HT1080 (cell line): ENCODE measurements at places on chromosomes 11 and 22. TPM values are rescaled to one million over a fixed set of nuclear protein-coding genes. Genes with fewer than 3 reads are reported as not detected.

- no peak for DNase-seq
Observed at GRCh38 chr11:119415966-119416365, 7.0 kb downstream of the THY1 start.

DNA sequence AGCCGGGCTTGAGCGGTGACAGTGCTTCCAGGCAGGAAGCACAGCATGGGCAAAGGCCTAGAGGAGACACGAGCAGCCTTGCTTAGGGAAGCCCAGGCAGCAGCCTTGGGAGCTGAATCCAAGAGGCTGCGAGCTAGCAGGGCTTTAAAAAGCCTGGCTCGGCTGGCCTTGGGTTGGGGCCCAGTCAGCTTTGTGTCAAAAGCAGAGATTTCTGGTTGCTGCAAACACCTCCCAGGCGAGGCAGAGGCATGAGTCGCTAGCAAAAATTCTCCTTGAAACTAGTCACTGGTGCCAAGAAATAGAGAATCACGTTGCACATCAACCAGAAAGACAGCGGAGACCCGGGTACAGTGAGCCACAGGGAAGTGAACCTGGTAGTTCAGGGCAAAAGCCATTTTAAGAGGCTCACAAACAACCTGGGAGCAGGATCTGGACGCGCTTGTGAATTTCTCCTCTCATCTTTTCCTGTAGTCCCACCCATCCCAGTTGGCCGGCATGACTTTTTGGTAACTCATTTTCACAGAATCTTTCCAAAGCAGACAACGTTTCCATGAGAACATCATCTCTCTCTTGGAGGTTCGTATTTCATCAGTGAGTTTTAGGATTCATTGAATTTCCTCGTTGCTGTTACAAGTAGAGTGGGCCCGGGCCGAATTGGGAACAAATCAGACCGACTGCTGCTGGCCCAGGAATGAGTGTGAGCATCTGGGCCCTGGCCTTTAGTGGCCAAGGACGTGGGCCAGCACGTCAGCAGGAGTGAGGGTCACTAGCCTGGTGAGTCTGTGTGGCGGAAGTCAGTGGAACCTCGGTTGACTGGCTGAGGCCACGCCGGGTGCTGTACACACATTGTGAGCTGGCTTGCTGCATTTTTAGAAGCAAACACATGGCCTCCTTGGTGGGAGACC, 16.4 kb upstream of the FGF4 start:
- DNase-seq, result peak; percentile 24

DNA sequence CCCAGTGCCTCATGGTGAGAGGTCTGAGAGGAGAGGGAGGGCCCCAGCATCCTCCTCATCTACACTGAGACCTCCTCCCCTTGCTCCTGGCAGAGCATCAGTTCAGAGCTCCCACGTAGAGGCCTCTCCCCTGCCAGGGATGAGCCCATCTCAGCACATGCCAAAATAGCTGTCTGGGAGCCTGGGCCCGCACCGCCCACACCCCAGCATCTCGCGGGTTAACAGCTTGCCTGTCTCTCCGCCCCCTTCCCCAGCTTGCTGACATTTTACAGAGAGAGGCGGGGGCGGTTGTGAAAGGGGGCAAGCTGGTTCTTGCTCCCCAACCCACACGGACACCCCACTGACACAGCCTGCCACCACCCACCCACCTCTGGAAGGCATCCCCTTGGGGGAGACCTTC, 6.4 kb downstream of the DGKZ start:
- no peak for DNase-seq

- DNase-seq, result no peak
Observed at GRCh38 chr11:68692871-68693483, 8.6 kb downstream of the GAL start.

DNA sequence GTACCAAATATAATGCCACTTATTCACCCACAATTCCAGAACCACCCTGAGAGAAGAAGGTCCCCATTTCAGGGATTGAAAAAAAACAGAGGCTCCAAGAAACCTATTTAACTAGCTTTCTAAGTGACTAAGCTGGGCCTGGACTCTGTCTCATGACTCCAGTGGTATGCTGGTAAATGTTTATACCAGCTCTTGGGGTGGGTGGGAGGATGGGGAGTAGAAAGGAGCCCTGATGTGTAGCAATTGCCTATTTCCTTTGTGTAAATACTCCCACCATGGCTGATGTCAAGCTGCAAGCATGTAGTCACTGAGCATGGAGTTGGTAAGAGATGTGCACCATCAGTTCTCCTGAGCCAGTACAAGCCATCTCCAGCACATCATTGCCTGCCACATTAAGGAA, 2.8 kb downstream of the PRG3 start:
- no peak for DNase-seq

DNA sequence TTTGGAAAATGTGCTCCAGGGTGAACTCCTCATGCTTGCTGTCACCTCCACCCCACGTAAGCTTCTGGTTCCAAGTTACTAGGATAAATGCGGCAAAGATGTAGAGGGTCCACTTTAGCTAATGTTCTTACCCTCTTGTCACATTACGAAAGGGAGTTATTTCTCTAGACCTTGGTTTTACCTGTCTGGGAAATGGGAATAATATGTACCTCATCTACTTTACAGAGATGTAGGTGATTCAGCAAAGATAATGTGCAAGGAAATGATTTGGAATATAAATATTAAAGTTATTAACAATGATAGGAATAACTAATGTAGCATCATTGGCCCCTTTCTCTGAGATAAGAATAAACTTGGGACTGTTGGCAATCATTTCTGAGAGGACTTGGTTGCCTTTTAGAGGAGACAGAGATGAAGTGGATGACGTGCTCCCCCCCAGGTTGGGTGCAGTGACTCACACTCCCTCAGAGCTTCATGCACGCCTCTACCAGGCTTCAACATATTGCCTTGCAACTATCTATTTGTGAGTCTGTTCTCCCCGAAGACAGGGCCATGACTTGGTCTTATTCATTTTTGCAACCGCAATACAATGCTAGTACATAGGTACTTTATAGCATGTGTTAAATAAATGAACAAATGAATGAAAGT, 97.1 kb downstream of the ME3 start:
- peak; percentile 68 for DNase-seq

- peak; percentile 11 for DNase-seq
Observed at GRCh38 chr22:44538051-44538450, 40.0 kb upstream of the RTL6 start.

Gene GNG3
- not detected in 2 replicates for total RNA-seq

GRCh38 chr22:46694416-46695170, 43.5 kb downstream of the CERK start:
- no peak for DNase-seq

Gene VSIG10L2
- not detected in 2 replicates for total RNA-seq

Gene JHY
- 1.7 and 2.1 TPM in 2 replicates for total RNA-seq

Gene POU2AF3
- total RNA-seq, result not detected in 2 replicates

Gene PNPLA5
- not detected in 2 replicates for total RNA-seq

DNA sequence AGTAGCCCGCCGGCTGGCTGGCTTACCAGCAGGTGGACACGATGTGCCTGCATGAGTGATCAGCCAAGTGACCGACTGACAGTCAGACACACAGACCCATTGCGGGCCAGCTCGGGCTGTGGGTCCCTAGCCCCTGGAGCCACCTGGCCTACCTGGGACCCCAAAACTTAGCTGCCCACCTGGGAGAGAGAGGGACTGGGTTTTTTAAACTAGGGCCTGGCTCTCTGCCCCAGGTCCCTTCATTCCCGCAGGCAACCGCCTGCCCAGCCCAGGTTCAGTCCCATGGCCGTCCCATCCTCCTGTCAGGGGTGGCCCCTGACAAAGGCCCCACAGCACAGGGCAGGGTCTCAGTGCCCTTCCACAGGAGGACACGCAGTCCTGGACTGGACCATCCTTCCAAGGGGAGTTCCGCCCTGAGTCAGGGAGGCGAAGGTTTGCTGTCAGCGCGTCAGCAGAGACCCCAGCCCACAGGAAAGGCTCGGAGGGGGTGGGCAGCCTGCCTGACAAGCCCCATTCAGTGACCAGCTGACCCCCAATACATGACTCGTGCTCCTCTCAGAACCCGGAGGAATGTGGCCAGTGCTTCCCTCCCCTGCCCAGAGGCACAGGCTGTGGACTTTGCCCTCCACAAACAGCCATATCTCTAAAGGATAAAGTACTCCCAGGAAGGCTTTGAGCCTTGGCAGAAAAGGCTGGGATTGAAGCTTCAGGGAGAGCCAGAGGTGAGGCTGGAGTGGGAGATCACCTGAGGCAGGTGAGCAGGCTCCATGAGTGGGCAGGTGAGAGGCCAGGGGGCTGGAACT, 8.4 kb downstream of the SLCO2B1 start:
- DNase-seq, result no peak

Gene GLYAT
- not detected in 2 replicates for total RNA-seq

DNA sequence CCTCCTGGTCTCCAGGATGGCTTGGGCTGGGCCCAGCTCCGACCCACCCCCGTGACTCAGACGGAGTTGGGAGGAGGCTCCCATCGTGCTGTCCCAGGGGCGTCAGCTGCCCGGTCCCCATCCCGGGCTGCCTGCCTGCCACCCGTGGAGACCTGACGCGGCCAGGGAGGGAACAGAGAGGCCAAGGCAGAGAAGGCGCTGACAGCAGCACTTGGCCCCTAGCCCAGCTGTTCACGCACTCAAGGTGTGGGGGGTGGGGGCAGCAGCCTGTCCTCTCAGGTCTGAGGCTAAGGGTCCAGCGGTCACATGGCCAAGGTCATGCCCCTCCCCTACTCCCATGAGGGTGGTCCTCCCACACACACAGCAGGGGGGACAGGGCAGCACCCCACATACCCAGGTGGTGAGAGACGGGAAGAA, 48.6 kb downstream of the ELFN2 start:
- peak; percentile 44 for DNase-seq

GRCh38 chr11:106854429-106854828, 163.8 kb downstream of the GUCY1A2 start:
- no peak for DNase-seq

GRCh38 chr11:34855754-34856095, 60.5 kb downstream of the APIP start:
- no peak for DNase-seq

DNA sequence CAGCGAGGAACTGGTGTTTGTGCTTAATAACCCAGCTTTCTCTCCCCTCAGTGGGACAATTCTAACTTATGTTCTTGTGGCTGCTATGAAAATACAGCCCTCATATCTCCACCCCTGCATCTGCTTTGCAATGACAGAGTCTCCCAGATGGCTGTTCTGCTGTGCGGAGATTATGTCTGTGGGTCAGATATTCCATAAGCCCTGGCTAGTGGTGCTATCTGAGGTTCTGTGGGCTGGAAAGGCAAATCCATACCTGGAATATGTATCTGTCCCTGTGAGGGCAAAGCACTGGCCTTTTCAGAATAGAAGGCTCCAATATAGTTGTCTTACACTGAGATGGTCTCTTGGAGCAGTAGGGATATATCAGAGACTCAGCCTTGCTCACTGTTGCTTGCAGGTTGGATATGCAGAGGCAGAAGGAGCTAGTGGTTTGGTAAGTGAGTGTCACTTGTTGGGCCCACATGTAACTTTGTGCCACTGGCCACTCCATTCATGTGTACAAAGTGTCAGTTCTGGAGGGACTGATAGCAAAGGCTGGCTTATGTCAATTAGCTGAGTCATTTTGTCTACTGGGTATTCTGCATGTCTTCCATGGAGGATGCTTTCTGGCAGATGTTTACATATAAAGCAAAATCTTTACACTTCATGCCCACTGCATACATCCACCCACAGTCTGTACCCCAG, 246.6 kb downstream of the FAM76B start:
- no peak for DNase-seq

DNA sequence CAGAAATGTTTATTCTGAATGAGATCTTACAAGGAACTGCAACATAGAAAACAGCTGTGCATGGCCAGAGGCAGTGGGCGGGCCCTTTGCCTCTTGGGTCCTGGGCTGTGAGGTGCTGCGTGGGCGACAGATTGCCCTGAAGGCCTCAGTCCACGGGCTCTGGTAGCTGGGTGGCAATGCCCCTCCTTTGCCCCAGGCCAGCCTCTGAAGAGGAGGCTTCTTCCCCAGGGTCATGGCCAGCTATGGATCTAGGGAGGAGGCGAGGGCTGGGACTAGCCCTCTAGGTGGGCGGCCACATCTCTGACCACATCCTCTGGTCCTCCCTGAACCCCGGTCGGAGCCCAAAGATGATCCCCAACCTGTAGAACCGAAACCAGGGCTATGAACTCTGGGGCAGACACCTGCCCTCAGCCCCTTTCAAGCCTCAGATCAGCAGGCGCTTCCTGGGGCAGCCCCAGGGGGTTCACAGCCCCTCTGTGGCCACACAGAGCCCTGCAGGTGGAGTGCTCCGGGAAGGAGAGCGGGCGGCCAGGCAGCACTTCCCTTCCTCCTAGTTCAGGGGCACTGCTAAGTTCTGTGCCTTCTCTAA, 6.6 kb upstream of the CDC42BPG start:
- no peak for DNase-seq

Gene OR52E8
- total RNA-seq, result not detected in 2 replicates

DNA sequence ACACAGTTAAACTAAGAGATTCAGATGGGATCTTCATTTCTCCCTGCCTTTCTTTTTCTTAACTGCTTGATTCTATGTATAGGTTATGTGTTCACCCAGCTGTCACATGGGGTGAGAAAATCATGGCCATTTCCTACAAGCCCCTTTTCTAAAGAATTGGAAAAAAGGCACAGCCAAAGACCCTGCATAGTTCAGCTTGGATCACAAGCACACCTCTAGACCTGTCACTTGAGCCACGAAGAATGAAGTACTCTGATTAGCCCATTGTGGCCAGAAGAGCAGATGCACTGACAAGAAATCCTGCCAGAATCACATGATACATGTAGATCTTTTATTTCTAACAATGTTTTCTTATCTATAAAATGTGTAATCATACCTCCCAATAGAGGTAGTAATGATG, 69.7 kb downstream of the RAB38 start:
- DNase-seq, result no peak

- DNase-seq, result no peak
Observed at GRCh38 chr11:92888696-92889095, 80.8 kb upstream of the MTNR1B start.

DNA sequence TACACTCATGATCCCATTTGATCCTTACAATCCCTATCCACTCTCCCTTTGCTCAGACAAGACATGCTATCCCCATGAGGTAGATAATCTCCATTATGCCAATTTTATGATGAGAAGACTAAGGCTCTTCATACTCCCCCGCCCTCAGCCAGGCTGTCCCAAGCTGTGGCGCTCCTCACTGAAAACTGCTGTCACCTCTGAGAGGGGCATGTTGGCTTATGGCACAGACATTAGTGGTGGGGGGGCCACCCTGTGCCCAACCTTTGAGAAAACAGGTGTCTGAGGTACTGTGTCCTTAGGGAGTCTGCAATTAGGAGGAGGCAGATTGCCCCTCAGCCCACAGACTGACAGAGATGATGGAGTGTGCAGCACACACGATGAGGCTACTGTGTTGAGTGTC, 2.4 kb downstream of the DDTL start:
- DNase-seq, result no peak

Gene SMTNL1
- not detected in 2 replicates for total RNA-seq

Gene PHLDA2
- total RNA-seq, result 71.3 and 193 TPM in 2 replicates

Gene PIWIL4
- total RNA-seq, result 0.03 and 0.43 TPM in 2 replicates

GRCh38 chr11:120343429-120343828, 7.2 kb downstream of the ARHGEF12 start:
- DNase-seq, result no peak
